ENCODE measurements at places on chromosomes 1 and 21.

GRCh38 chr1:173224280-173224892 lies 17.3 kb upstream of the TNFSF4 start:
- no peaks in the 10 kb centered on the region for H3K27me3 ChIP-seq
- no peaks in the 10 kb centered on the region for H3K4me1 ChIP-seq
- H3K4me3 ChIP-seq = no peak overlapping the region
- DNase-seq = no peak
- H3K36me3 ChIP-seq = no peaks in the 10 kb centered on the region

DNA sequence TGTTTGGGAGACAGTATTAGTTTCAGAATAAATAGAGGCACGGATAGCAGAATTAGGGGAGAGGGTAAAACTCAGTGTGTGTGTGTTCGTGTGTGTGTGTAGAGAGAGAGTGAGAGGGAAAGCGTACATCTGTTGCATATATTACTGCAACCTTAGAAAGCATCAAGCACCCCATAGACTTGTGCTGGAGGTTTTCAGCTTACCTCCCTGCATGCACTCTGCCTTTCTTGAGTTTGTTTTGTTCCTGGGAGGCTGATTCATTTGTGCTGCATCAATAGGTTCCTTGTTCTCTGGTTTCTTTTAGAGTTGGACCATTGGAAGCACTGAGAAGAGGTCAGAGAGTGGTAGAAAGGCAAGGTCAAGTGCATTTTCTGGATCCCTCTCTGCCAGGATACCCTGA lies 104.4 kb upstream of the KCNK1 start:
- H3K4me1 ChIP-seq = no peaks in the 10 kb centered on the region
- no peak overlapping the region for H3K27ac ChIP-seq
- H3K36me3 ChIP-seq = no peaks in the 10 kb centered on the region

GRCh38 chr1:1753607-1754005 lies 24.7 kb downstream of the NADK start:
- DNase-seq = no peak
- peaks cover 48% of the 10 kb centered on the region for H3K4me1 ChIP-seq
- no peak overlapping the region for H3K4me3 ChIP-seq
- H3K27ac ChIP-seq = no peak overlapping the region
- H3K27me3 ChIP-seq = no peaks in the 10 kb centered on the region

DNA sequence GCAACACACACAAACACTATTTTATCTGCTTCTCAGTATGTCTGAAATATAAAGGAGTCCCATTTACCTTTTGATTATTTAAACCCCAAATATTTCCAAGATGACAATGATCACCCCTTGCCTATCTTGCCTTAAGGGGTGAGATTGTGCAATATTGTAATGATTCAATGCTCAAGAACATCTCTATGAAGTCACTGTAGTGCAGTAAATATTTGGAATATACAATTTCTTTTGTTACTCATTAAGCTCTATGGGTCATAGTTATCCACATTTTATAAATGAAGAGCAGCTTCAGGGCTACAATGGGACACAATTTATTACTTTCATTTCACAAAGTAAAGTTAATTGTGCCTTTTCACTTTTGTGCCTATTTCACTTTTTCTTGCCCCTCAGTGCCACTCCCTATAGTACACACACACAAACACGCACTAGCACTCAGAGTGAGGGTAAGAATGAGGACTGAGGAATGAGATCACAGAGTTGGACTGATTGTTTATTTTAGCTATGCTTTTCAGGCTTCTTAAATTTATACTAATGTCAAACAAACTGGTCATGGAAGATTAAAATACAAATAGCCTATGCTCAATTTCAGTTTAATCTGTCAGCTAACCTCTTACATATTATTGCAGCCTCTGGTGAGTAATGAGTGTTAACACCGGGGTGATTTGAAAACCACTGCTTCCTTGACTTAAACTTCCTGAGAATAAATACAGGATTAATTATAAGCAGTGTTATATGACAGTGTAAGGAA lies 521.0 kb upstream of the B3GALT2 start:
- no peaks in the 10 kb centered on the region for H3K4me1 ChIP-seq
- DNase-seq = no peak
- H3K4me3 ChIP-seq = no peak overlapping the region

DNA sequence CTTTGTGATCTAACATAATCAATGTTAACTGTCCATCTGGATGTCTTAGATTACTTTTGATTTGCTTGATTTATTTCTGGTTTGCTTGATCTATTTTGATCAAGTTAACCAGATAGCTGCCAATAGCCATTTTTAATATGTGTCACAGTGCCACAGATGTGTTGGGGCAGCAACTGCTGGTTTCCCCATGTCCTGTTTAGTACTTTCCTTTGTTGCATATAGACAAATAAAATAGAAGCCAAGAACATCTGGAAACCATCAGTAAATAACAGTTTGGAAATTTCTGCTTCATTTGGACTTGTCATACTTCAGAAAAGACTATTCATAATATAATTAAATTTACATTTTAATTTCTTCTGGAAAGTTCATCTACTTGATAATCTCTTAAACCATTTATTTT lies 145.6 kb upstream of the C21orf91 start:
- H3K36me3 ChIP-seq = no peaks in the 10 kb centered on the region
- no peak overlapping the region for H3K4me3 ChIP-seq
- no peaks in the 10 kb centered on the region for H3K4me1 ChIP-seq
- no peak overlapping the region for H3K27ac ChIP-seq
- no peak for DNase-seq
- H3K27me3 ChIP-seq = no peaks in the 10 kb centered on the region

All from K562 (cell line).